Foreskin keratinocyte (primary cell): ENCODE measurements at places on chromosomes 3 and 15. TPM values are rescaled to one million over a fixed set of nuclear protein-coding genes. Genes with fewer than 3 reads are reported as not detected.

BCL2A1 gene
- total RNA-seq, result not detected in 2 replicates

SNX22 gene
- total RNA-seq, result 0.07 and 0.14 TPM in 2 replicates

DNAJA4 gene
- total RNA-seq, result 8.8 and 10.6 TPM in 2 replicates

PPP4R2 gene
- total RNA-seq, result 47.3 and 48.6 TPM in 2 replicates

KIF7 gene
- 6.1 and 6.3 TPM in 2 replicates for total RNA-seq

IGSF11 gene
- total RNA-seq, result not detected in 2 replicates

GABRR3 gene
- total RNA-seq, result not detected in 2 replicates

SLC9C1 gene
- not detected in 2 replicates for total RNA-seq

GHSR gene
- total RNA-seq, result not detected in 2 replicates

SUCLG2 gene
- total RNA-seq, result 37.0 and 43.9 TPM in 2 replicates

GOLGA6B gene
- total RNA-seq, result not detected in 2 replicates

RETNLB gene
- total RNA-seq, result not detected in 2 replicates

ASB14 gene
- not detected in 2 replicates for total RNA-seq
